ENCODE measurements at places on chromosomes 6 and 20.

DNA sequence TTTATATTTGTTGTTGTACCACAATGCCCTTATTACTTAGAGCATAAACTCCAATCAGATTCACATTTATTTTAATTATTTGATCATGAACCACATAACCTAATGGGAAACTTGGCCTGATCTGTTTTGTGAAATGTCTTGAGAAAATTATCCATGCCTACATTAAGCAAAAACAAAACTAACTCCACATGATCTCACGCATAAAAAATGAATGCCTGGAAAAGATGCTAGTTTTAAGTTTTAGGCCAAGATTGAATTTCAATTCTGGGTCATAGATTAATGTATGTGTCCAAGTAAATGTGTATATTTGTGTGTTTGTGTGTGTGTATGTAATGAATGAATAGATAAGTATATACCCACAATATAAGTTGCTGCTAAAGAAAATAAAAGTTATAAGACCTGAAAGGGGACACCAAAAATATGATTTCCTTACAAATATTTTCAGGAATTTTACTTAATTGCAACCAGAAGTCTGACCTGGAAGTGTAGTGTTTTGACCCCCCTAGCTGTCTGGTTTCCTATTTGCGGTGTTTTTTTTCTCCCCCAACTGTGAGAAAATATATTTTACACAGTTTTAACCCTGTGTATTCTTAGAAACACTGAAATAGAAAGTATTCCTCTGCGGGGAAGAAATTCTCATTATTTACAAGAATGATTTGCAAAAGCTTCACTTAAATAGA lies 97.2 kb downstream of the JAG1 start:
- H3K27me3 ChIP-seq = no peaks in the 10 kb centered on the region
- no peak for DNase-seq
- H3K4me3 ChIP-seq = no peak overlapping the region
- no peaks in the 10 kb centered on the region for H3K36me3 ChIP-seq
- peak overlapping the region; percentile 63 for H3K27ac ChIP-seq
- H3K4me1 ChIP-seq = peaks cover 87% of the 10 kb centered on the region

GRCh38 chr6:111210194-111210728 lies 123.0 kb downstream of the SLC16A10 start:
- H3K4me3 ChIP-seq = no peak overlapping the region
- H3K27ac ChIP-seq = no peak overlapping the region
- H3K36me3 ChIP-seq = no peaks in the 10 kb centered on the region
- DNase-seq = no peak

DNA sequence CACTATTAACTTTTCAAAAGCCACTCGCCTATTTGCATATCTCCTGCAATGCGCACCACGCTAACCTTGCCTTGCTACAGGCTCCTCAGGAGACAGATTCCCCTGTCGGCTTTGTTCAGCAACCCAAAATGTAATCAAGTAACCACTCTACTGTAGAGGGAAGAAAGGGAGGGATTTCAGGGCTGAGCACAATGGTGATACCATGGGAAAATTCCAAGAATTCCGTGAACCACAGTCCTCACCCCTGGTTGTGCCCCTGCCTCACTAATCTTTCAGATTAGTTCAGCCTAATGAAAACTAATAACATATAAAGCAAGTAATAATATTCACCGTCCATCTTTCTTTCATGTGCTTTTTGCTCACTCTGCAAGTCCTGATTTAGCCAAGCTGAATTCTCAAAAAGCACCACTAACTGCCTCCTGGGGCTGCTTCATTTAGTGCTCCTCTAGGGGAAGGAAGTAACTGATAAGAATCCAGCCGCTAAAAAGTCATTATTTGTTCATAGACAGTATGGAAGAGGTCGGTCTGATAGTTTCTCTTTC lies 6.6 kb downstream of the CITED2 start:
- H3K4me3 ChIP-seq = no peak overlapping the region
- peaks cover 50% of the 10 kb centered on the region for H3K4me1 ChIP-seq

DNA sequence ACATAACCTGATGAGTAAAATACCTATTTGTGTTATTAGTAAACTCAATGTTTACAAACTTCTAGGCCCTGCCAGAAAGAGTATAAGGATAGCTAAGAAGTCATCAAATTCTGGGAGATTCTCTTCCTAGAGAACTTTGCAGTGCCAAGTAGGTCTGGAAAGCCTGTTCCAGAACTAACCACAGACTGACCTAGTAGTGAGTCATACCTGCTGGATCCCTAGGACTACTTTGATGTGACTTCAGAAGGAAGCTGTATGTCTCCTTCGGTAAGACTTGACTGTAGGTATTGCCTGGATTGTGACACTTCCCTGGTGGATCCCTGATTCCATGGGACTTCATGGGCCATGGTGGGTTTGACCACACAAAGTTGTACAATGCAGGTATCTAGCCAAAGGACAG lies 131.7 kb downstream of the DNAH8 start:
- no peak for DNase-seq
- peaks cover 5% of the 10 kb centered on the region for H3K27me3 ChIP-seq
- no peak overlapping the region for H3K4me3 ChIP-seq
- H3K36me3 ChIP-seq = no peaks in the 10 kb centered on the region

GRCh38 chr6:37725957-37726356 lies 28.3 kb upstream of the MDGA1 start:
- no peak overlapping the region for H3K4me3 ChIP-seq
- H3K4me1 ChIP-seq = peaks cover 28% of the 10 kb centered on the region
- H3K27me3 ChIP-seq = peaks cover 2% of the 10 kb centered on the region
- peak overlapping the region; percentile 76 for H3K27ac ChIP-seq
- DNase-seq = no peak

DNA sequence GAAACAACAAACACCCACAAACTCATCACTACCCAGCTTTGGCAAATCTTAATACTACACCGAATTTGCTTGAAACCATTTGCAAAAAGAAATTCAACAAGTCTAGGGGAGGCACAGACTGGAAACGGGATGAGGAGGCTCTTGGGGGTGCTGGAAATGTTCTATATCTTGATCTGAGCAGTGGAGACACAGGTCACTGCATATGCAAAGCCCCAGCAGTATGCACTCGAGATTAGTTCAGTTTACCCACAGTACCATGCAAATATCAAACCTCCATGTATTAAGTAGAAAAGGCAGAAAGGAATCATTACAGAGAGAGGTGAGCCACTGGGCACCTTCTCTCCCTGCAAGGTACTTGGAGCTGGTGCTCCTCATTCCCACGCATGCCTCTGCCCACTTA lies 75.9 kb downstream of the PREX1 start:
- no peak for DNase-seq
- H3K4me3 ChIP-seq = no peak overlapping the region
- no peak overlapping the region for H3K27ac ChIP-seq
- H3K4me1 ChIP-seq = peaks cover 11% of the 10 kb centered on the region
- H3K27me3 ChIP-seq = peaks cover 9% of the 10 kb centered on the region
- H3K36me3 ChIP-seq = no peaks in the 10 kb centered on the region

DNA sequence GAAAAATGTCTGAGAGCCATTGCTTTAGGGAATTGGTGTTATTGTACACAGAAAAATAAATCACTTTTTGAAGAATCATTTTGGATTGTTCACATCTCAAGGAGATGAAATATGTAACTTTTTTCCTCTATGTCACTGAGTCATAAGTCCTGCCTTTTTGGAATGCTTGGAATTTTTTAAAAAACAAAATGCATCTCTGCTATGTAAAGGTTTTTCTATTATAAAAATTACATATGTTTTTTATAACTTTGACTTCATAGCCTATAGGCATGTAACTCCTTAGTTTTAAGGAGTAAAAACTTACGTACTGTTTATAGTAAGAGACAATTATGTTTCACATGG lies 8.7 kb downstream of the RNF144B start:
- H3K36me3 ChIP-seq = no peaks in the 10 kb centered on the region
- peak overlapping the region; percentile 86 for H3K27ac ChIP-seq
- no peaks in the 10 kb centered on the region for H3K27me3 ChIP-seq
- no peak overlapping the region for H3K4me3 ChIP-seq
- DNase-seq = no peak
- H3K4me1 ChIP-seq = peaks cover 54% of the 10 kb centered on the region

DNA sequence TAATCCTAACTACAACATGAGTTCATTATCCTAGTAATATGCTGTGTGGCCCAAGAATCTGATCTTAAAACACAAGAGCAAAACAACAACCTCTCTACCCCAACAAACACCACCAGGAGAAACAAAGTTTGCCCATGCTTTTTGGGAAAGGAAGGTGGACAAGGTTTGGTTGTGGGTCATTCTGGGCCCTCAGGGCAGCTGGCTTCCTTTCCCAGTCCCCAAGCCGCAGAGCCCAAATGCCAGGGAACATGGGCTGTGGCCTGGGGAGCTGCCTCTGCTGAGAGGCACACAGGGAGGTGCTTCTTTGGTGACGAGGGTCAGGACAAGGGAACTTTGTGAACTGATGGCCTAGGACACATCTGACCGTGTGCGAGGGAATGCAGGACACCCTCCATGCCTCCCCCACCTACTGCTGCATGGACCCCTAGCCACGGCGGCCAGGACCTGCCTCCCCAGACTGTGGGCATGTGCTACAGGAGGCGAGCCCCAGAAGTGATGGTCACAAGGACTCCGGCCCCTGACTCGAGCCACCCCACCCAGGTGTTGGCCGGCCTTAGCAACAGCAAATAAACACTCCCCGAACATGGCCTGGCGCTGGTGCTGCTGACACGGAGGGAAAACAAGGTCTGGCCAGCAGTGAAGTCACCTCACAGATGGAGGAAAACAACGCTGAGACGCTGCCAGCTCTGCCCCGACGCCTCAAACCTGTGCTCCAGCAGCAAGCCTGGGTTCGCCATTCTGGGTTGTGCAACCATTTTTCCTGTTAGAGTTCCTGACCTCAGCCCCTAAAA lies 55.6 kb downstream of the RRBP1 start:
- H3K27me3 ChIP-seq = no peaks in the 10 kb centered on the region
- H3K4me3 ChIP-seq = no peak overlapping the region
- H3K27ac ChIP-seq = peak overlapping the region; percentile 57
- H3K4me1 ChIP-seq = peaks cover 7% of the 10 kb centered on the region
- DNase-seq = peak; percentile 88

- no peak for DNase-seq
- peaks cover 9% of the 10 kb centered on the region for H3K27me3 ChIP-seq
- H3K4me1 ChIP-seq = no peaks in the 10 kb centered on the region
- H3K36me3 ChIP-seq = peaks cover 6% of the 10 kb centered on the region
- H3K27ac ChIP-seq = no peak overlapping the region
Measured at GRCh38 chr6:34159844-34160243, 14.0 kb upstream of the GRM4 start.

DNA sequence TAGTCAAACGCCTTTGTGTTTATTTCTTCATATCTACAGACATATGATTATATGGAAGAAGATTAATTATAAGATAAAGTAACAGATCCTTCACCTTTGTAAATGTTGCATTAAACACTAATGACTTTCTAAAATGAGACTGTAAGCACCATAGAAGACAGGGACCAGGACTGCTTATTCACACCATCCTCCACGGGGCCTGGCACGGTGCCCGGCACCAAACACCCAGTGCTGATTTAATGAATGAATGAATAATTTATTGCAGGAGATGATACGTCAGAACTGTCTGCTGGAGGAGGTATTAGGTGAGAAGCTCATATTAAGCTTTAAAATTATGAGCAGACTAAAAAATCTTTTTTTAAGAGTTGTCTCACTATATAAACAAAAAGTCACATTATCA lies 88.3 kb downstream of the SLX4IP start:
- peaks cover 47% of the 10 kb centered on the region for H3K4me1 ChIP-seq
- no peak overlapping the region for H3K27ac ChIP-seq
- DNase-seq = no peak
- H3K27me3 ChIP-seq = no peaks in the 10 kb centered on the region
- H3K36me3 ChIP-seq = peaks cover 1% of the 10 kb centered on the region

DNA sequence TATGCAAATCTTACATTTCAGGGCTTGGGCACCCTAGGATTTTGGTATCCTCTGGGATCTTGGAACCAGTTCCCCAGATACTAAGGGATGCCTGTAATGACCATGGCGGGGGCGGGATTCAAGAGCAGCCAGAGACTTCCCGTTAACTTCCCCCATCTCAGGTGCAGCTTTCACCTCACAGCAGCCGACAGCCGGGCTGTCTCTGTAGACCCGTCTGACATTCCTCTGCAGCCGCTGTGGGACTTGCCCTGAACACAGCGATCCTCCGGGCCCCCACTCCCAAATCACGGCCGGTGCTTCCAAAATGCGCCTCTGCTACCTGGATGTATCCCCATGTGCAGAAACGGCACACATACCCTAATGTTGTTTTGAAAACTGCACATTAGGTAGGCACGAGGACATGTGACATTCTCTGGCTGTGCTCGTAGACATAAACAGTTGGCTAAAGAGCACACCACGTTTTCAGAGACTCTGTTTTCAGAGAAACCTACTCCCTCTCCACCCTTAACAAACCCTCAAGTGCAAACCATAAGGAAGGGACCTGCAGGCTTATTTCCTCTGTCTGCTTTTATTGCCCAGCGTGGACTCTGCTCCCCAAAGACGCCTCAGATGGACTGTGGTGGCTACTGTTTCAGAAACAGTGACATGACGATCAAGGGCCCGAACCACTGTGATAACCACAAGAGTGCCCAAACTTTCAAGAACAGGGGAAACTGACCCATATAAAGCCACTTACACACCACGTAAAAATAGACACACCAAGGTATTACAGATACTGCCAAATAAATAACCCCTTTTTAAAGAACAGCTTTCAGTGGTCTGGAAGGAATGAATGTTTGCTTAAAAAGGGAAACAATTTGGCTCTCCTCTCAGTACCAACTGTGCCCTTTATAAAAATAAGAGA lies 72.9 kb upstream of the FOXC1 start:
- H3K4me1 ChIP-seq = peaks cover 11% of the 10 kb centered on the region
- DNase-seq = no peak
- H3K27me3 ChIP-seq = no peaks in the 10 kb centered on the region
- H3K27ac ChIP-seq = no peak overlapping the region
- H3K36me3 ChIP-seq = no peaks in the 10 kb centered on the region

DNA sequence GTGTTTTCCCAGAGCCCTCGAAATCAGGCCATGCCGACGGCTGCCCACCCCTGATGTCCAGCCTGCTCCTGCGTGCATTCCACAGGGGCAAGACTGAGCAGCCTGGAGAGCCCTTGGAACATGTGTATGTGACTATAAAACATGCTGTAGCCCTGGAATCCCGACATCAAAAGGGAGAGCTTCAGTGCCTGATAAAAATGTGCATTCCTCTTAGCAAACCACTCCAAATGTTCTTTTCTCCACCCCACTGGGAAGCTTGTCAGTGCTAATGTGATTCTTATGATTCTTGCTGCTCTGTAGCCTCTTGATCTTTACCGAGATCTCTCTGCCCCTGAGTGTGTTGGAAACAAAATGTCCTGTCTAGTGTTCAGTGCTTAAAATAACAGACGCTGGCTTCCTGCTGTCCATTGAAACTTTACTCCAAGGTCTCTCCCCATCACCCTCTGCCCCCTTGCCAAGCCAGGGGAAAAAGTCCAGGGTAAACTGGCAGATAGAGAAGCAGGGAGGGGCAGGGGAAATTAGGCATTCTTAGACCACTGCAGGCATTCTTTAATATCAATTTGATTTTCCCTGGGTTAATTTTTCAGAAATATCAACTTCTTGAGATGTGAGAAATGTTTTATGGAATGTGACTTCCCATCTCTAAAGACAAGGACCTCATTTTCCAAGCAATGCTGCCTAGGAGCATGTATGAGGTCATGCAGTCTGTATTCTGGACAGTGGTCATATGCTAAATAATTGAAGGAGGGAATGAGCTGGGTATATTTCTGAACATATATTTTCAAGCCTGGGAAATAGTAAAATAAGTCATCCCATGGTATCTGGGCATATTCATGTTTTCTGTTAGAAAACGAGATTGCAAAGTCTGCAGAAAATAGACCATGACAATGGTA lies 73.8 kb upstream of the ISM1 start:
- no peaks in the 10 kb centered on the region for H3K36me3 ChIP-seq
- no peaks in the 10 kb centered on the region for H3K27me3 ChIP-seq
- DNase-seq = no peak
- peak overlapping the region; percentile 30 for H3K27ac ChIP-seq
- peaks cover 21% of the 10 kb centered on the region for H3K4me1 ChIP-seq

GRCh38 chr6:17397764-17398194 lies 4.4 kb downstream of the CAP2 start:
- H3K36me3 ChIP-seq = peaks cover 11% of the 10 kb centered on the region
- H3K27ac ChIP-seq = peak overlapping the region; percentile 49
- no peak for DNase-seq

Measured in chondrocyte (in vitro differentiated cells).